ENCODE measurements at places on chromosomes 1 and 21.

GRCh38 chr1:56390232-56390867 is 189.0 kb downstream of the PLPP3 start:
- no peak for DNase-seq

GRCh38 chr1:203056516-203056915 is 29.3 kb downstream of the MYOG start:
- DNase-seq: no peak

DNA sequence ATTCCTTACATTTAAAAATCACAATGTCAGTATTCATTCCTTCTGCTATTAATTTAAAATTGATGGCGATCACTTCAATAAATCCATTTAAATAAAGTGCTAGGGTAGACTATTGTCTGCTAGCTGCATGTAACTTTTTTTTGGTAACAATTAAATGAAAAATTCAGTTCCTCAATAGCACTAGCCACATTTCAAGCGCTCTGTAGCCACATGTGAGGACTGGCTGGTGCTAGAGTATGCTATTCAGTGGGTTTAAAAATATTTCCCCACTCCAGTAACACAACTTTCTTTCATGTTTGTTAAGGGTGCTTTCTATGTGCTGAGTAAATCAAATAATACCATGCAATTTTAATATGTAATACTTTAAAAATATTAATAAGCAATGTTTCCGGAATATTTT is 108.2 kb downstream of the LTN1 start:
- no peak for DNase-seq

DNA sequence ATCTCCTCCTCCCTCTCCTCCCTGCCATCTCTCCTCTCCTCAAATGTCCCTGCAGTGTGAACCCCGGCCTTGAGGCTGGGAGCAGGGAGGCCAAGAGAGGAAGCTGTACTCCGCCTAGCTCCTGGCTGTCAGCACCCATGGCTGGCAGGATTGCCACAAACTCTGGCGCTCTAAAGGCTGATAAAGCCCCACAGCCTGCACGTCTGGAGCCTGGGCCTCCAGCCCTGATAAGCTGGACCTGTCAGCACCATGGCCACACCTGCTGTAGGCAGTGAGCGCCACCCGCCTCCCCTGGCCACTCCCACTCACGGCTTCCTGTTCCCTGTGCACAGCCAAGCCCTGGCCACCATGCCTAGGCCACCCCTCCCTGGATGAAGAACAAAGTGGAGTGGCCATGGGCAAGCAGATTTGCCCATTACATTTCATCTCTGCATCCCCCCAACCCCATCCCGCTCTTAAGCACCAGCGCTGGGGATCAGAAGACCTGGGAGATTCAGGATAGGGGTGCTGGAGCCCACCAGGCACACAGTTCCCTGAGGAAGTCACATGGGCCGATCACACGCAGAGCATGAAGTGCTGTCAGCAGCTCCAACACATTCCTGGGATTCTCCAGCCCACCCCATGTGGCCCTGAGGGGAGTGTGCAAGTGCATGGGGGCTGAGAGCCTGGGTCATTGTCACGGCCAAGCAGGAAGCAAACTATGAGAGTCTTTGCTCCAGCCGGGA is 24.2 kb upstream of the NPPB start:
- no peak for DNase-seq

GRCh38 chr1:94160811-94161210 is 39.9 kb upstream of the ABCA4 start:
- DNase-seq: no peak

GRCh38 chr1:183235503-183235902 is 49.4 kb downstream of the LAMC2 start:
- DNase-seq: no peak
